ENCODE measurements at places on chromosomes 6 and 20. TPM values are rescaled to one million over a fixed set of nuclear protein-coding genes. Genes with fewer than 3 reads are reported as not detected.

DNA sequence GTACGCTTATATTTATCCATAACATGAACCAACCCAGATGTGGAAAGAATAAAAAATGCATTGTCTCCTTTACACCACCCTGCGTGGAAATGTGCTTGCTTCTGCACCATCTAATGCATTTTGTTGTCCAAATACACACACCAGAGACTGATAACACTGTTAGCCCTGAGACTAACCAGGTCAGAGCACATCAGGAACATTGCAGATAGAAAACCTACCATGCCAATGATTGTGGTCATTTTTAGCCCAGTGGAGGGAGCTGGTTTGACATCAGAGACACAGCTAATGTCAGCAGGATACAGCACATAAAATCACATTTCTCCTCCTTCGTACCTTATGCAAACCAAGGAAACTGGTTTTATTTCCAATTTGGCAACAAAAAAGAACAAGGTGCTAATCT lies 528.7 kb downstream of the DOK5 start:
- no peak for DNase-seq

The CST5 gene
- not detected for total RNA-seq

GRCh38 chr6:79755967-79756366 lies 124.8 kb downstream of the SH3BGRL2 start:
- DNase-seq: no peak

- no peak for DNase-seq
Observed at GRCh38 chr6:27066802-27067201, 180.7 kb upstream of the PRSS16 start.

DNA sequence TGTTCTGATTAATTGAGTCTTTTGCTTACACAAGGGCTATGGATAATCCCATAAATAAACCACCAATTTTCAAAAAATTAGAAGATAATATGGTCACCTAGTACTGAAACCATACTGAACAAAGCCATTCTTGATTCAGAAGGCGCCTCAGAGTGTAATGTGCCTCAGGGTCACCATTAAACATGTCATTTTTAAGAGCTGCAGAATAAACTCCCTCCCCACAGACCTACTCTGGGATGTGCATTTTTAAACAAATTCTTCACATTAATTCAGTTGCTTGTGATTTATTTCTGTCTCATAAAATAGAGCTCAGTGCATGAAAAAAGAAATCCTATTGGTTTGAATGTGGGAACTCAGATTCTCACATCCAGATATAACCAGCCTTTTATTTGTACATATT lies 202.1 kb upstream of the HEY2 start:
- no peak for DNase-seq

DNA sequence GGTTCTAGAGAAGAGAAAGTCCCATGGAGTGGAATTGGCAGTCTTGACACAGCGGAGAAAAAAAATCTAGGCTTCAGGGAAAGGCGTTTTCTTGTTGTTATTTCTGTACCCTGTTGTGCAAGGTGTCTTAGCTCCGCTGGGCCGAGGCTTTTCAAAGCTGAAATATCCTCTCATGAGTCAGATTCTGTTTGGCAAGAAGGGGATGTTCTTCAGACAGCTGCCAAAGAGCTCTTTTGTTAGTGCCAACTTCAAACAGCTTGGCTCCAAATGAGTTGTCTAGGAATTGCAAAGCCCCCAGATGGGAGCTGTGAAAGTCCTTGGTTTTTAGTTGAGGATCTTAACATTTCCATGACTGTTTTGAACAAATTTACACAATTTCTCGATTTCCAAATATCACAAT lies 45.6 kb downstream of the LRRN4 start:
- DNase-seq: no peak

DNA sequence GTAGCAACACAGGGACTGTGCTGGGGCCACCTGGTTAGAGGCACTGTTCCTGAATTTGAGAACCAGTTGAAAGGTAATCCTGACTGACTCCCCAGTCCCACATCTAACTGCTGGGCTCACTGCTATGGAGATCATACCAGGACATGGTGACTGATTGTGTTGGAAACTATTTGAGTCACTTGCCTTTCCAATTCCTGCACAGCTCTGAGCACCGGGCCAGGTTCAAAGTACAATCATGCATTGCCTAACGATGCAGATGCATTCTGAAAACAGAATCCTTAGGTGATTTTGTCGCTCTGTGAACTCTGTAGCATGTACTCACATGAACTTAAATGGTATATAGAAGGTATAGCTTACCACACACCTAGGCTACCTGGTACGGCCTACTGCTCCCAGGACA lies 215.3 kb downstream of the BMP7 start:
- no peak for DNase-seq

DNA sequence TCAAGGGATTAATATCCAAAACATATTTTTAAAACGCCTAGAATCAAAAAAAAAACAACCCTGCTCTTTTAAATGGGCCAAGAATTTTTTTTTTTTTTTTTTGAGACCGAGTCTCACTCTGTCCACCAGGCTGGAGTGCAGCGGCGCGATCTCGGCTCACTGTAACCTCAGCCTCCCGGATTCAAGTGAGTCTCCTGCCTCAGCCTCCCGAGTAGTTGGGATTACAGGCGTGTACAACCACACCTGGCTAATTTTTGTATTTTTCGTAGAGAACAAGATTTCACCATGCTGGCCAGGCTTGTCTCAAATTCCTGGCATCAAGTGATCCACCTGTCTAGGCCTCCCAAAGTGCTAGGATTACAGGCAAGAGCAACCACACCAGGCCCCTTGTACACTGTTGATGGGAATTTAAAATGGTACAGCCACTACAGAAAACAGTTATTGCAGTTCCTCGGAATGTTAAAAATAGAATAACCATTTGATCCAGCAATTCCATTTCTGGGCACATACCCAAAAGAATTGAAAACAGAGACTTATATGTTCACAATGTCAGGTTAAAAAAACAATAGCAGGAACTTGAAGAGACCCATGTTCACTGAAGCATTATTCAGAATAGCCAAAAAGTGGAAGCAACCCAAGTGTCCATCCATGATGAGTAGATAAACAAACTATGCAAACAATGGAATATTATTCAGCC lies 3.1 kb upstream of the MYL9 start:
- no peak for DNase-seq

GRCh38 chr6:79600812-79601609 lies 30.1 kb upstream of the SH3BGRL2 start:
- no peak for DNase-seq

DNA sequence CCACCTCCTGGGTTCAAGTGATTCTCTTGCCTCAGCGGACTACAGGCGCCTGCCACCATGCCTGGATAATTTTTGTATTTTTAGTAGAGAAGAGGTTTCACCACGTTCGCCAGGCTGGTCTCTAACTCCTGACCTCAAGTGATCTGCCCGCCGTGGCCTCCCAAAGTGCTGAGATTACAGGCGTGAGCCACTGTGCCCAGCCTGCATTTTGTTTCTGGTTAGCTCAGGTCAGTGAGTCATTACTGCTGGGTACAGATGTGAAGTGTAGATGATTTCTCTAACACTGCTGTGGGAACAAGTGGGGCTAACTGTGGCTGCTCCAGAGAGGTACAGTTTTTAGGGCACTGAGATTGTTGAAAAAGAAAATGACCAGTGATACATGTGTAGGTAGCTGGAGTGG lies 188.6 kb downstream of the PRL start:
- no peak for DNase-seq

The MACROD2 gene
- 10.0 TPM for total RNA-seq

DNA sequence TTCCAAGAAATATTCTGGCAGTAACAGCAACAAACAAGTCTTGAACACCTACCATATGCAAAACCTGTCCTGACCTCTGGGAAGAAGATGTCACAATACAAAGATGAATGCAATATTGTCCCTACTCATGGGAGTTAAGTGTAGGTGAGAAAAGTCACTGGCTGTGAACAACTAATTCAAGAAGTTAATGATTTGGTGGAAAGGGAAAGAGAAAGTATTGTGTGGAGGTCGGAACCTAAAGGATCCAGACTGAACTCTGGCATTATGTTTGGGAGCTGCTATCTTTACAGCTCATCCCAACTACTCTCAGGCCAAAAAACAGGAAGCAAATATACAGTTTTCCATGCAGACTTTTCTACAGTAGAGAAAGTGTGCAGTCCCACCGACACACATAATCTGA lies 285.3 kb upstream of the PRDM1 start:
- DNase-seq: no peak

The TMEM200A gene
- 11.3 TPM for total RNA-seq

- DNase-seq: no peak
Observed at GRCh38 chr20:8943631-8944030, 125.3 kb upstream of the PLCB4 start.

The TAAR8 gene
- total RNA-seq: not detected

DNA sequence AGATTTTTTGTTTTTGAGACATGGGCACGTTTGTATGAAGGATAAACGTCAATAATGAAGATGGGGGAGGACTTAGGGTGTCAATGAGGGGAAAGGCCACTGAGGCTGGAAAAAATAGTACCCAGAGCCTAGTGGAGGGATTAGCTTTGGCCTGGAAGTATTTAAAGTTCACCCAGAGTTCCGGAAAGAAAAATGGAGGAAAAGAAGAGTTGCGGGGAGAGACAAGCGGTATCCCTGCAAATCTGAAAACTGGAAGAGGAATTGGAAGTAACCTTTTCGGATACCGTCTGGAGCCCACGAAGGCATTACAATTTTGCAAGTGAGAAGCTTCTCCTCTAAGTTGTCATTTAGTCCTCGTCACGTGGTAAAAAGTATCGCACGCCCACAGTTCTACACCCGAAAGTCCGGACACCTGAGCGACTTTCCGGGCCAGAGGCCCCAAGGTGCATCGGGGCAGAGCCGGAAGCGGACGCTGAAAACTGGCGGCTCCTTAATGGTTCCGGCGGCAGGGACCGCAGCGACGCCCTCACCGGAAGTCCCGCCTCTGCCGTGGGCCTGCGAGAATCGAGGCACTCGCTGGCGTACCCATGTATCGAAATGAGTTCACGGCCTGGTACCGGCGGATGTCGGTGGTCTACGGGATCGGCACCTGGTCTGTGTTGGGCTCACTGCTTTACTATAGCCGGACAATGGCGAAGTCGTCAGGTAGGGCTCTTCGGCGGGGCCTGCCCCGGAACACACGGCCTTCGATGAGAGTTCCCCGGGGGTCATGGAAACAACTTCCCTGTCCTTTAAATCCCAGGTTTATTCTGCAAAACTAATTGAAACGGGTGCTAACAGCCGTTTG lies at the start of gene SMIM26:
SMIM26 (plus strand) TSS at position 541 of the 847 bp plus-strand sequence; CDS start at position 588, 47 bp downstream.
- DNase-seq: peak; percentile 70

GRCh38 chr6:124885171-124885570 lies 77.1 kb upstream of the RNF217 start:
- no peak for DNase-seq

DNA sequence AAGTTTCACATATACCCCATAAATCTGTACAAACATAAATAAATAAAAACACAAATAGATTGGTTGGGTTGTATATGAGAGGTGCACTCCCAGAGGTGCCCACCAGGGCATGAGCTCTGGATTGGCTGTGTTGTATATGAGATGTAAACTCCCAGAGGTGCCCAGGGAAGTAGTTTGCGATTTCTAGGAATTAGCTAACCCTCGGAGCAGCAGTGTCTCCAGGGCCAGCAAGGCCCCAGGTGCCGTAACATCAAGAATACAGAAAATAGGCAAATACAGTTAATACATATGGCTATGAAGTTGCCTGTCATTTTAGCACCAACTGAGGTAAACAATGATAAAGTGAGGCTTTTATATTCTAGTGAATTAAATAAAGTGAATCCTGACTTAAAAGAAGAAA lies 5.4 kb upstream of the GINM1 start:
- DNase-seq: no peak

The SLC35D3 gene
- total RNA-seq: 0.13 TPM

The PDYN gene
- not detected for total RNA-seq

- DNase-seq: no peak
Observed at GRCh38 chr6:81889377-81890053, 137.0 kb upstream of the TENT5A start.

The HTR1B gene
- 0.20 TPM for total RNA-seq

The TP53INP2 gene
- 13.1 TPM for total RNA-seq
